ENCODE measurements at places on chromosomes 12 and 14.

DNA sequence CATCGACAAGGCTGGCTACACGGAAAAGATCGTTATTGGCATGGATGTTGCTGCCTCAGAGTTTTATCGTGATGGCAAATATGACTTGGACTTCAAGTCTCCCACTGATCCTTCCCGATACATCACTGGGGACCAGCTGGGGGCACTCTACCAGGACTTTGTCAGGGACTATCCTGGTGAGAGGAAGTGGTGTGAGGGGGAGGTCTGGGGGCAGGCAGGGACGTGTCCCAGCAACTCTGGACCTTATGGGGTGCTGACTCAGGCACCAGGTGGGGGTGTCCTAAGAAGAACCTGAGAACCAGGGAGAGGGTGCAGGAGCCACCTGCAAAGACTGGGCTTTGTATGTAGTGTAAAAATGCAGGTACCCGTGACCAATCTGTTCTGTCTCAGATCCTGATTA is 5.2 kb downstream of the ENO2 start:
- H3K4me1 ChIP-seq: peaks cover 34% of the 10 kb centered on the region
- ATAC-seq: no peak
- peak overlapping the region; percentile 35 for H3K4me3 ChIP-seq
- H3K36me3 ChIP-seq: peaks cover 98% of the 10 kb centered on the region
- no peaks in the 10 kb centered on the region for H3K27me3 ChIP-seq
- H3K27ac ChIP-seq: peak overlapping the region; percentile 75

DNA sequence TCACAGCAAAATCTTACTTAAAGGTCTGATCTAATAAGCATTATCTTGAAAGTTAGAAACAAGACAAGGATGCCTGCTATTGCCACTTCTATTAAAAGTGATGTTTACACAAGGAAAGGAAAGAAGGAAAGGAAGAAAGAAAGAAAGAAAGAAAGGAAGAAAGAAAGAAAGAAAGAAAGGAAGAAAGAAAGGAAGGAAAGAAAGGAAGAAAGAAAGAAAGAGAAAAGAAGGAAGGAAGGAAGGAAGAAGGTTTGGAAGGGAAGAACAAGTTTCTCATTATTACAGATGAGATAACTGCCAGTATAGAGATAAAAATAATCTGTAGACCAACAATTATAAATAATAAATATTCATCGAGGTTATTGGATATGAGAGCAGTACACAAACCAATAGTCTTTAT is 35.8 kb upstream of the KCNA1 start:
- no peak for ATAC-seq
- no peak overlapping the region for H3K4me3 ChIP-seq
- H3K36me3 ChIP-seq: no peaks in the 10 kb centered on the region
- H3K4me1 ChIP-seq: no peaks in the 10 kb centered on the region

DNA sequence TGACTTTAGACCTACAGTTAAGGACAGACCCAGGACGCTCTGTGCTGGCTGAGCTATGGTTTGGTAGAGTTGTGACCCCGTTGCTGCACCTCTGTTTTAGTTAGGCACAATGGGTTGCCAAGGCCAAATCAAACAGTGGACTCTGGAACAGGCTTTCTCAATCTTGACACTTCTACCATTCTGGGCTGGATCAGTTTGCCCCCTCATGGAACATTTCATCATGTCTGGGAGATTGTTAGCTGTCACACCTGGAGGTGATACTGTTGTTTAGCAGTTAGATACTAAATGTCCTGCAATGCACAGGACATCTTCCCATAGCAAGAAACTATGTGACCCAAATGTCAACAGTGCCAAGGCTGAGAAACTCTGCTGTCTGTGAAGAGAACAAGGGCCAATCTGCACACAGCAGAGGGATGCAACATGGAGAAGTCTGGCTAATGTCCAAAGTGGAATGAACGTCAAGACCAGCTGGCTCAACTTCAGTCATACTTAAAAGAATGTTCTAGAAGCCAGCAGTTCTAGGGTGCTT is 65.6 kb upstream of the DICER1 start:
- H3K4me1 ChIP-seq: no peaks in the 10 kb centered on the region
- H3K27ac ChIP-seq: no peak overlapping the region
- no peak for ATAC-seq
- peaks cover 10% of the 10 kb centered on the region for H3K27me3 ChIP-seq

DNA sequence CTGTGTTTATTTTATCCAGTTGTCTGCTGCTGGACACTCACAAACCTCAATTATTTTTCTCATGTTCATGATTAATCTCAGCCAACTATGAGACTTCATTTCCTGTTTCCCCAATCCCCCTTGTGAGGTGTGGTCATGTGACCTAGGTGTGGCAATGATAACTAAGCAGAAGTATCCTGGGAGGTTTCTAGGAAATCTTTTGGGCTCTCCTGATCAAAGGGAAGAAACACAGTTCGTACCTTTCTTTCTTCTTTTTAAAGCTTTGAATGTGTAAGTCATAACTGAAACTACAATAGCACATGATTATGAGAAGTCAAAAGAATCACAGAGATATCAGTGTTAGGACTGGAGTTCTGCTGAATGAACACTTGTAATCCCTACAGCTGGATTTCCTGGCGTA is 34.4 kb upstream of the MANSC4 start:
- no peak overlapping the region for H3K4me3 ChIP-seq
- H3K27me3 ChIP-seq: no peaks in the 10 kb centered on the region
- H3K27ac ChIP-seq: no peak overlapping the region
- H3K36me3 ChIP-seq: no peaks in the 10 kb centered on the region
- H3K4me1 ChIP-seq: no peaks in the 10 kb centered on the region

DNA sequence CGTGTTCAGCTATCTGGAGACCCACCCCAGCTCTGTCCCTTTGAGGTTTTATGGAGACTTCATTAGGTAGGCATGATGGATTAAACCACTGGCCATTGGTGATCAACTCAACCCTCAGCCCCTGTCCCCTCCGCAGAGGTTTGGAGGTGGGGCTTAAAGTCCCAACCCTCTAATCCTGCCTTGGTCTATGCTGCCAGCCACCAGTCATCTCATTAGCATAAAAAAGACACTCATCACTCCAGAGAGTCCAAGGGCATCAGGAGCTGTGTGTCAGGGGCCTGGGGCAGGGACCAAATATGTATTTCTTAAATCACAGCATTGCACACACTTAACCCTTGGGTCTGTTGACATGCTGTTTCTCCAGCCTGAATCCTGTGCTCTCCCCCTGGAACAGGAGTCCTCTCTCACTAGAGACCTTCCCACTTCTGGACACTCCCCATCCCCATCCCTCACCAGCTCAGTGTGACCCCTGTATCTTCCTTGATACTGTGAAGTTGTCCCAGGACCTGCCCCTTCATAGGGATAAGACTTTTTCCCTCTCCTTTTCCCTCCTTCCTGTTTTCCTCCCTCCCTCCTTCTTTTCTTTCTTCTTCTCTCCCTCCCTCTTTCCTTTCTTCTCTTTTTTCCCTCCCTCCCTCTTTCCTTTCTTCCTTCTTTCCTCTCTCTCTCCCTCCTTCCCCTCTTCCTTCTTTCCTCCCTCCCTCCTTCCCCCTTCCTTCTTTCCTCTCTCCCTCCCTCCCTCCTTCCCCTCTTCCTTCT is 54.7 kb upstream of the CLMN start:
- peaks cover 22% of the 10 kb centered on the region for H3K27me3 ChIP-seq
- ATAC-seq: no peak
- no peak overlapping the region for H3K4me3 ChIP-seq
- H3K27ac ChIP-seq: no peak overlapping the region

DNA sequence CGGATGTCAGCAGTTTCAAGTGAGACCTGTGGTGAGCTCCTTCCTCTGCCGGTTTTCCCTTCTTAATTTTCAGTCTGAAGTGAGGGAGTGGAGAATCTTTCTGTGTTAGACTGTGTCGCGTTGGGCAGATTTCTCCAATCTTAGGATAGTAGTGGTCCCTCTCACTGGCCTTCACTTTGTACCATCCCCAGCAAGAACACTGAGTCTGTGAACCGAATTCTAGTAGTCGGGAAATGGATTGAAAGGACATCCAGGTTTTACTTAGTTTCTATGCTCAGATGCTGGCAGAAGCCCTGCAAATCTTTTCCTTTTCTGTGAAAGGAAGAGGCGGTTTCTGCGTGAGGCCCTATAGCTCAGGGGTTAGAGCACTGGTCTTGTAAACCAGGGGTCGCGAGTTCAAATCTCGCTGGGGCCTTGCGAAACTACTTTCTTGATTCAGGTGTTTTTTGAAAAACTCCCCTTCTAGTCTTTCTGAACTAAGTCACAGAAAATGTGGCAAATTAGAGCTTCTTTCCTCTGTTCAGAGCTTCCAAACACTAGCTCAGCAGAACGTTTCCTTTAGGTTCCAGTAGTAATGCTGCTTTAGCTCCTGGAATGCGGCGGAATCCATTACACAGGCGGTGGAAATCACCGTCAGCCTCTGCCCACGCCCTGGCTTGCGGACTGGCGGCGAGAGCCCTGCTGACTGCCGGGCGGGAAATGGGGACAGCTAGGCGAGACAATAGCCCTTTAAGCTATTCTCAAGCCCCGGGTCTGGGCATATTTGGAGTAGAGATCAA is 2.8 kb upstream of the RNASE4 start:
- H3K36me3 ChIP-seq: no peaks in the 10 kb centered on the region
- H3K4me1 ChIP-seq: peaks cover 26% of the 10 kb centered on the region
- H3K4me3 ChIP-seq: no peak overlapping the region
- no peak overlapping the region for H3K27ac ChIP-seq
- peak; percentile 30 for ATAC-seq

GRCh38 chr12:104627990-104628830 is 171.5 kb downstream of the CHST11 start:
- H3K4me3 ChIP-seq: no peak overlapping the region
- peaks cover 11% of the 10 kb centered on the region for H3K36me3 ChIP-seq
- no peak for ATAC-seq
- H3K27ac ChIP-seq: peak overlapping the region; percentile 9
- peaks cover 28% of the 10 kb centered on the region for H3K4me1 ChIP-seq
- no peaks in the 10 kb centered on the region for H3K27me3 ChIP-seq

GRCh38 chr14:52175982-52176502 is 91.5 kb upstream of the PTGDR start:
- no peaks in the 10 kb centered on the region for H3K27me3 ChIP-seq
- no peaks in the 10 kb centered on the region for H3K36me3 ChIP-seq
- peak; percentile 39 for ATAC-seq

- H3K27ac ChIP-seq: no peak overlapping the region
- no peaks in the 10 kb centered on the region for H3K4me1 ChIP-seq
- H3K36me3 ChIP-seq: no peaks in the 10 kb centered on the region
- peaks cover 5% of the 10 kb centered on the region for H3K27me3 ChIP-seq
- no peak overlapping the region for H3K4me3 ChIP-seq
Observed at GRCh38 chr14:91545946-91546716, 36.0 kb upstream of the PPP4R3A start.

DNA sequence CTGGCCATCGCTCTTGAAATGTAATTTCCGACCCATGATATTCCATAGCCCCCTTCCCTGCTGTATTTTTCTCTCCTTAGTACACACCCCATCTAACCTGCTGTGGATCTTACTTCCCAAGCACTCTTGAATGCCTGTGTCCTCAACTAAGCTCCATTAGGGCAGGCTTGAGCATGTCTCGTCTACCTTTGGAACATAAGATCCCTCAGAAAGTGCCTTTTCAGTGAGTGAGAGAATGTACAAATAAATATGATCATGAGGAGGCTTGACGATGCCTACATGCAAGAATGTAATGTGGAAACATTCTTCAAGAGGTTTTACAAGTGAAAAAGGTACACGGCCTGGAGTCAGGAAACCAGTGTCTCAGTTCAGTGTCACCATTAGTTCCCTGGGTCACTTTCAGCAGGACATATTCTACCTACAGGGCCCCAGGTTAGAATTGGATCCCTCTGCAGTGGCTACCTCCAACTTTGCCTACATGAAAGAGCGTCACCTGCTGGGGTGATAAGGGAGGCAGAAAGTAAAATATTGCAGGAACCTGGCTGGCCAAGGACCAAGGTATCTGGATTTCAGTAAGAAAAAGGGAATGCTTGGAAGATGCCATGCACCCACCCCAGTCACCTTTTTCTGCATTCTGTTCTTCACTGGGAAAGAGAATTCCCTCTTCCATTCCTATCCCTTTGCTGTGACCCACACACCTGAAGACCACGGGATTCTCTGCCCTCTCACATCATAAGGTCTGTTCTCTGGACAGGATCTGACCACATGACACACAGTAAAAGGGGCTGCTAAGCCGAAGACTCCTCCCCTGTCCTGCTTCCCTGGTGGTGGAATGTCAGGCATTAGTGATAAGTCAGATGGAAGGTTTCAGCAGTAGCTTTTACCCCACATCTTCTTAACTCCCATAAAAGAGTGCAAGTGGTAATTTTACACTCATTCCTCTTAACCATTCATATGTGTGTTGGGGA is 24.6 kb upstream of the SERPINA1 start:
- no peak overlapping the region for H3K4me3 ChIP-seq
- H3K4me1 ChIP-seq: peaks cover under 1% of the 10 kb centered on the region
- no peak overlapping the region for H3K27ac ChIP-seq
- H3K36me3 ChIP-seq: no peaks in the 10 kb centered on the region

- H3K4me3 ChIP-seq: no peak overlapping the region
- H3K27ac ChIP-seq: no peak overlapping the region
- H3K36me3 ChIP-seq: no peaks in the 10 kb centered on the region
- no peak for ATAC-seq
- peaks cover 9% of the 10 kb centered on the region for H3K27me3 ChIP-seq
Observed at GRCh38 chr12:80199931-80200330, 100.6 kb downstream of the OTOGL start.

GRCh38 chr12:11855983-11856374 is 206.5 kb downstream of the ETV6 start:
- no peak overlapping the region for H3K4me3 ChIP-seq
- H3K36me3 ChIP-seq: peaks cover 99% of the 10 kb centered on the region
- no peaks in the 10 kb centered on the region for H3K27me3 ChIP-seq
- H3K4me1 ChIP-seq: peaks cover 37% of the 10 kb centered on the region

GRCh38 chr12:41142376-41142775 is 45.7 kb upstream of the PDZRN4 start:
- H3K4me3 ChIP-seq: no peak overlapping the region
- no peak overlapping the region for H3K27ac ChIP-seq
- H3K27me3 ChIP-seq: no peaks in the 10 kb centered on the region

- peaks cover 15% of the 10 kb centered on the region for H3K4me1 ChIP-seq
- peak overlapping the region; percentile 92 for H3K4me3 ChIP-seq
- peak overlapping the region; percentile 95 for H3K27ac ChIP-seq
- H3K27me3 ChIP-seq: no peaks in the 10 kb centered on the region
- ATAC-seq: no peak
- H3K36me3 ChIP-seq: peaks cover 29% of the 10 kb centered on the region
Observed at GRCh38 chr12:89710873-89711750, 2.5 kb upstream of the ATP2B1 start.

GRCh38 chr12:54126029-54126695 is 62.6 kb downstream of the SMUG1 start:
- no peaks in the 10 kb centered on the region for H3K36me3 ChIP-seq
- ATAC-seq: no peak
- H3K4me1 ChIP-seq: no peaks in the 10 kb centered on the region
- H3K27ac ChIP-seq: no peak overlapping the region
- H3K27me3 ChIP-seq: peaks cover 61% of the 10 kb centered on the region

- ATAC-seq: no peak
- H3K27me3 ChIP-seq: peaks cover 8% of the 10 kb centered on the region
- H3K4me1 ChIP-seq: no peaks in the 10 kb centered on the region
- no peak overlapping the region for H3K27ac ChIP-seq
Observed at GRCh38 chr12:13952096-13952495, 29.3 kb downstream of the GRIN2B start.

All from activated T-helper 17 cell treated with anti-CD3 and anti-CD28 coated beads, Interleukin-2, amount 50 U/mL, for 72 hours (primary cell).